ENCODE measurements at places on chromosomes 11 and 22.

- no peak for DNase-seq
Measured at GRCh38 chr11:1454576-1454975, 32.0 kb downstream of the MOB2 start.

GRCh38 chr11:119484741-119485605 lies 62.0 kb upstream of the THY1 start:
- no peak for DNase-seq

- no peak for DNase-seq
Measured at GRCh38 chr11:94849839-94850238, 81.7 kb downstream of the AMOTL1 start.

DNA sequence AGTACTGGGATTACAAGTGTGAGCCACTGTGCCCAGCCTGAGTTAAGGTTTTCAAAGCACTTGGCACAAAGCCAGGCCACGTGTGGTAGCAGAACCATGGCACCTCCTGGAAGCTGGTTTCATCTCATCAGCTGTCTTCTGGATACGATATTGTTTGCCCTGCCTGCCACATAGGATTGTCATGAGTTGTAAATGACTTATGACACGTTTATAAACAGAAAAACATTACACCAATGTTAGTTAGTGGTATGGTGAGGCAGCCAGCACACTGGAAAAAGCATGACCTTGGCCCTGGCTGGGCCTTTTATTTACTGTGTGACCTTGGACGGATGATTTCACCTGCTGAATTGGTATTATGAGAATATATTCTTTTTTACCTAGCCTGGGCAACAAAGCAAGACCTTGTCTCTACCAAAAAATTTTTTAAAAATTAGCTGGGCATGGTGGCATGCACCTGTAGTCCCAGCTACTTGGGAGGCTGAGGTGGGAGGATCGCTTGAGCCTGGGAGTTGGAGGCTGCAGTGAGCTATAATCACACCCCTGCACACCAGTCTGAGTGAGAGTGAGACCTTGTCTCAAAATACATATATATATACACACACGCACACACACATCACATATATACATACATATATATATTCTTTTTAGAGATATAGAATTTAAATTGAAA lies 24.0 kb upstream of the MYH9 start:
- DNase-seq: no peak

- no peak for DNase-seq
Measured at GRCh38 chr22:50696251-50696798, 23.7 kb downstream of the SHANK3 start.

DNA sequence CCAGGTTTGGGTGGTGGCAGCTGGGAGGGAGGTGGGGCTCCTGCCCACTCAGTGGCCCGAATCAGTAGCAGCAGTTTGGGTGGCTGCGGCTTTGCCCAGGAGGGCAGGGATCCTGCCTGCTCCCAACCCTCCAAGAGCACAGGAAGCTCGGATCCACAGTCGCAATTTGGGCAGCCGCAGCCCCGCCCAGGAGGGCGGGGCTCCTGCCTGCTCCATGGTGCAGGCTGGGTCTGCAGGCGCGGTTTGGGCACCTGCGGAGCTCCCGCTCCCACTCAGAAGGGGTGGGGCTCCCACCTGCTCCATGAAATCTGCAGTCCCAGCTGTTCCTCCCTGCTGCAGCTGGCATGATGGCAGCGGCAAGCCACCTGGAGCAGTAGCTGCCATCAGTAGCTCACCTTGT lies 38.1 kb upstream of the CALCB start:
- no peak for DNase-seq

GRCh38 chr11:100555931-100556330 lies 131.2 kb upstream of the ARHGAP42 start:
- DNase-seq: no peak

DNA sequence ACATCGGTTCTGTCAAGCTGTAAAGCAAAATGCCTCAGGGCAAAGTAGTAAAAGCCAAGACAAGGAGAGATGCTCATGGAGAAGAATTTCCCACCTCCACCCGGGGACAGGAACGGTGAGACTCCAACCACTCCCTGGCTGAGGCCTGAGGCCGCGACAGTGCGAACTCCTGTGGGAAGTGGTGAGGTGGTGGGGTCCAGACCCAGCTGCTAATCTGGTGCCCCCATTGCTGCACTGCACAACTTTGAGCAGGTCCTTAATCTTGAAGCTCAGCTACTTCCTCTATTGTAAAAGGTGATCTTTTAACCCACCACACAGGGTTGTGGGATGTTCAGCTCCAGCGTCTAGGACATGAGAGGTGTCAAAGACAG lies 83.9 kb downstream of the ZC3H12C start:
- DNase-seq: no peak

- DNase-seq: peak; percentile 6
Measured at GRCh38 chr11:28296426-28296825, 188.2 kb downstream of the METTL15 start.

DNA sequence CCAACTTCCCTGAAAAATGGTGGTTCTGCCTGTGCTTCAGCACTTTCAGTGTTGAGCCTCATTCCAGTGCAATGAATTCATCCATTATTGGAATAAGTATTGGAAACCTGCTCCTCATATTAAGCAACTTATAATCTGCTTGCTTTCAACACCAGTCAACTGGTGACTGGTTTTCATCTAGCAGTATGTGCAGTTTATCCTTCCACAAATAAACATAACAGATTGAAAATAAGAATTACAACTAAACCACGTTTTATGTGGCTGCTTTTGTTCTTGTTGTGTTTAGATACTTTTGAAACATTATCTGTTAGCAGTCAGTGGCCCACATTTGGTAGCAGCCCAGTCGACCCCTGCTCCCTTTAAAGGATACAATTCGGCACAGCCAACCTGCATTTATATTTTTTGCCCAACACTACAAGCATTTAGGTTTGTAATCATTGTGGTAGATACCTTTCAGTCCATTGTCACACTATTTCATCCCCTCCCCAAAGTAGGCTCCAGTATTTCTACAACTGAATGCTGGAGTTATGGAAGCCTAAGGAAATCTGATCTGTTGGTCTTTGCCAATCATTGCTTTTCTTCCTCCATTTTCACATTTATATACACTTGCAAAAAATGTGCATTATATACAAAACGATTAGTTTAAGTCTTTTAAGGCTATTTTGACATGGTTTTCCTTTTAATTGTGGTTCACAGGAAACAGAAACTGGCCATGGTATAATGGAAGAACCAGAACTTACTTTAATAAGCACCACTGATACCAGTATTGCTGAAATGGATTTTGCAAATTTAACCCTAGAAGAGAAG lies 13.1 kb downstream of the TAF1D start:
- no peak for DNase-seq

DNA sequence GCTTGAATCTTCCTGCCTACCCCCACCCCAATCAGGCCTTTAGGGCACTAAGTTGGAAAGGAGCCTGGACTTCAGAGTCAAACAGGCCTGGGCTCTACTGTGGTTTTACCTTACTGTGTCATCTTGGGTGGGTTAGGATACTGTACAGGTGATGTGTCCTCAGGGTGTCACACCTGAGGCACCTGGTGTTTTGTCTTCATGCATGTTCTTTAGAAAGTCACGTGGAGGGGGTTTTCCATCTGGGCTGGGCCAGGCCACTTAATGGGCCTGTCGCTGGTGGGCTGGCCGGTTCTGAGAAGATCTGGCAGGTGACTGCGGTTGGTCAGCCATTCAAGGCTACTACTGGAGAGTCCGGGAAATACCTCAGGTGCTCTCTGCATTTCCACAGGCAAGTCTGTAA lies 92.6 kb downstream of the SWAP70 start:
- DNase-seq: no peak

DNA sequence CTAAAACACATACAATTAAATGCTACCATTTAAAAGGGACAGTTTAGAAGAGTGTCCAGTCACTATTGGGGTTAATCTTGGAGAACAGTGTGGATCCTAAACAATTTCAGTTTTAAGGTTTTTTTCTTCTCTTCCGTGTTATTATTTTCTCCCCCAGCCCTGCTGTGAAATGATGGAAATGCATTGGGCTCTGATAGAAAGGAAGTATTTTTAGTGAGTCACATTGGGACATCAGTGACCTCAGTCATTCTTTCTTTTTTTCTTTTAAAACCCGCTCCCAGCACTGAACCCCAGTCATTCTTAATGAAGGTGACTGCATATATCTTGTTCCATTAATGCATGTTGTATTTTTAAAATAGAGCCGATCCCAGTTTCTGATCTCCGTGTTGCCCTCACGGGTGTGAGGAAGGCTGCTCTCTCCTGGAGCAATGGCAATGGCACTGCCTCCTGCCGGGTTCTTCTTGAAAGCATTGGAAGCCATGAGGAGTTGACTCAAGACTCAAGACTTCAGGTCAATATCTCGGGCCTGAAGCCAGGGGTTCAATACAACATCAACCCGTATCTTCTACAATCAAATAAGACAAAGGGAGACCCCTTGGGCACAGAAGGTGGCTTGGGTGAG lies 93.2 kb upstream of the OR4B1 start:
- no peak for DNase-seq

GRCh38 chr11:99383648-99384245 lies 363.0 kb downstream of the CNTN5 start:
- DNase-seq: no peak

DNA sequence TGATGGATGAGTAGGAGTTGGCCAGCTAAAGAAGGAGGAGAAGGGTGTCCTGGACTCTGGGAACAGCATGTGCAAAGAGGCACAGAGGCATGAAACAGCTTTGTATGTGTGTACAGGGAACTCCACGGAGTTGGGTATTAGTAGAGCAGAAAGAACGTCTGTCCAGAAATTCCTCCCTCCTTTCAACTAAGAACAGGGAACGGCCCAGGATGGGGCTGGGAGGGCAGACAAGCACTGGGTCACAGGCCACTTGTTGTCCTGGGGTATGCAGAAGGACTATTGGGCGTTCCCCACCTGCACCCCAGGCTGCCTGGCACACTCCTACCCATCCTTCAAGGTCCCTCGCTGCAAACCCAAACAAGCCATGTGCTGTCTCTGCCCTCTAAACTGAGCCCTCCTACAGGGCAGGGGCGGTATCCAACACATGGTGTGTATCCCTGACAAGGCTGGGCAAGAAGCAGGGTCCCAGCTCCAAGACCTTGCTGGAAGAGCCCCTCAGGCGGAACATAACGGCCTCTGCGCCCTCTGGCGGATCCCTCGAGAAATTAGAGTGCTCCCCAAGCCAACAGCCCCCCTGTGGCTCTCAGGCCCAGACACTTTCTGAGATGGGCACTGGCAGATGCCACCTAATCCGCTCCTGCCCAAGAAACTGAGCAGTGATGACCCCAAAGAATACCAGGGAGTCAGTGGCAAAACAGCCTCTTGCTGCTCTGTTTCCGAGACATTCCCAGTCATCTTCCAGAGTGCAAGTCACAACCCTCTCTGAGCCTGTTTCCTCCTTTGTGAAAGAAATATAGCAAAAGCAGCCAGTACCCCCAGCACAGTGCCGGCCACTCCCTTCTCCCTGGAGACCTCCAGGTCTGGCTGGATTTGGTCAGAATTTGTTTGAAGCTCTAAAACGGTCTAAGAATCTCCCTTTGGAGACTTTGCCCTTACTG lies 1.6 kb upstream of the ELFN2 start:
- DNase-seq: peak; percentile 78

DNA sequence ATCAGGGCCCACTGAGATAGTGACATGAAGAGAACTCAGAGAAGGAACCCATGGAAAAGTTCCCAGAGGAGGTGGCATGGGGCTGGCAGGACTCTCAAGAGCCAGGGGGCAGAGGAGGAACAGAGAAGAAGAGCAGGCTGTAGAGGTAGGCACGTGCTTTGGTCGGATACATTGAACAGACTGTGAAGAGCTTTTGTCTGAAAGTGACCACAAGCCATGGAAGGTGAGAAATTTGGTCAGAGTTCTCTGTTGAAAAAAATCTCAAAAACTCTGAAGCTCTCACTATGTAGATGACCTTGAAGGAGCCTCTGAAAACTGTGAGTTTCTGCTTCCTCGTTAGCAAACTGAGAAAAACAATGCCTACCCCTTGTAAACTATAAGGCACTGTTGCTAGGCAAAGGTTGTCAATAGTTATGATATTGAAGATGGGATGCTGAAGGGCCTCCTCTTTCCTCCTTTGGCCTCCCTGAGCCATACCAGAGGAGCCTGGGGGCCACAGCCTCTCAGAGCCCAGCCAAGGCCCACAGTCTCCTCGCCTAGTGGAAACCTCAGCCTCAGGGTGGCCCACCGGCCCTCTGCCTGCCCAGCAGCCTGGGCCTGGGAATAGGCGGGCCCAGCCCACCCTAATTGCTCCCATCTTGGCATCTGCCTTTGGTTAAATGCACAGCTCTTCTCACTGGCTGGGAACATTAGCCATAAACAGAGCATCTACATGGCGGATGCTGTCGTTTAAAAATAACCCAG lies 415.7 kb downstream of the SOX6 start:
- DNase-seq: no peak

GRCh38 chr11:35116245-35116644 lies 22.7 kb upstream of the CD44 start:
- no peak for DNase-seq

GRCh38 chr11:47766509-47767227 lies 473 bp downstream of the FNBP4 start:
- DNase-seq: peak; percentile 57

GRCh38 chr11:126072801-126073594 lies 10.3 kb upstream of the CDON start:
- DNase-seq: no peak

GRCh38 chr11:78032090-78032489 lies 9.0 kb upstream of the KCTD14 start:
- DNase-seq: no peak

DNA sequence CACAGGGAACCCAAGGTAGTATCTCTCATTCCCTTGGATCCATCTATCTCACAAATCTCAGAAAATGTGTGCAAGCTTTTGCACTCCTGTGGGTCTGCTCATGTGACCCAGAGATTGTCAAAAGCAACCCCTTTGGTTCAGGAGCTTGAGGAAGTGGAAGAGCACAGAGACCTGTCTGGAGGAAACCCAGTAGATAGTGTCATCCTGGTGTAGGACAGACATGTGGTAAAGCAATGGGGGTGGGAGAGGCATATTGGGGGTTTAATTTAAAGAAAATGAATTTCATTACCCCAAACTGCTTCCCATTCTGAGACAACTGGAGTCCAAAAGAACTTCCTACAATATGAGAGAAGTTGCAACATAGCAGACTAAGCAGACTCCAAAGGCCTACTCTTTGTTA lies 5.8 kb upstream of the MS4A14 start:
- no peak for DNase-seq

GRCh38 chr11:134742224-134742612 lies 330.2 kb upstream of the B3GAT1 start:
- DNase-seq: no peak

DNA sequence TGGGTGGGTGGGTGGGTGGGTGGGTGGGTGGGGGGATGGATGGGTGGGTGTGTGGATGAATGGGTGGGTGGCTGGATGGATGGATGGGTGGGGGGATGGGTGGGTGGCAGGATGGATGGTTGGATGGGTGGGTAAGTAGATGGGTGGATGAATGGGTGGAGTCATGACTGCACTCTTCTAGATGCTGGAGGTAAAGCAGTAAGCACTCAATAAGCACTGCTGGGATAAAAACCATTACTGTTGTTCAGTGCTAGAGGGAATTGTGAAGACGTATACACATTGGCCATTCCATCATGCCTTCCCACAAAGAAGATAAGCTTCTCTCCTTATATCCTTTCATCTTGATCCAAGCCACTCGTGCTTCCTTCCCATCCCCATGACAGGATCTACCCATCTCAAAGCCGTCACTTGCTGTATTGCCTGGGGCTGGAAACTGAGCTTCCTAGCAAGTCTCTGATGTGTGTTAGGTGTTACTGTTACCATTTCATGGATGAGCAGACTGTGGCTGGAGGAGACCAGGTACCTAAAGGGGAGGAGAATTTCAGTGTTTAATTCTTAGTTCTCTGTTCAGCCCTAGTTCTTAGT lies 74.8 kb downstream of the MICAL2 start:
- no peak for DNase-seq

GRCh38 chr11:19868871-19869270 lies 156.2 kb downstream of the NAV2 start:
- DNase-seq: no peak
